GM06990 (cell line): ENCODE measurements at places on chromosomes 5 and 9.

DNA sequence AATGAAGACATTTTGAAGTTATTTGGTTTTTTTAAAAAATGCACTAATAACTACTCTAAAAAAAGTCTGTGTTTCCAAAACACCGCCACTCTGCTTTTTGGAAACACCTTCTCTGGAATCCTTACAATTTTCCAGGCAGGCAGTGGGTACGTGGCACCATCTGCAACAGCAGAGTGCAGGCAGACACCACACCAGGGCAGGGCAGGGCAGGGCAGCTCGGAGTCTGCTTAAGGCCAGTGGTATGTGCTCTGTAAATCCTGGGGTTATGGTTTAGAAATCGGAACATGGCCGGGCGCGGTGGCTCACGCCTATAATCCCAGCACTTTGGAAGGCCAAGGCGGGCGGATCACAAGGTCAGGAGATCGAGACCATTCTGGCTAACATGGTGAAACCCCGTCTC is 97.6 kb downstream of the TLE1 start:
- no peak for DNase-seq

- no peak for DNase-seq
Observed at GRCh38 chr9:114344692-114345091, 15.0 kb downstream of the ORM2 start.

- DNase-seq, result no peak
Observed at GRCh38 chr9:10686943-10687342, 74.1 kb upstream of the PTPRD start.

DNA sequence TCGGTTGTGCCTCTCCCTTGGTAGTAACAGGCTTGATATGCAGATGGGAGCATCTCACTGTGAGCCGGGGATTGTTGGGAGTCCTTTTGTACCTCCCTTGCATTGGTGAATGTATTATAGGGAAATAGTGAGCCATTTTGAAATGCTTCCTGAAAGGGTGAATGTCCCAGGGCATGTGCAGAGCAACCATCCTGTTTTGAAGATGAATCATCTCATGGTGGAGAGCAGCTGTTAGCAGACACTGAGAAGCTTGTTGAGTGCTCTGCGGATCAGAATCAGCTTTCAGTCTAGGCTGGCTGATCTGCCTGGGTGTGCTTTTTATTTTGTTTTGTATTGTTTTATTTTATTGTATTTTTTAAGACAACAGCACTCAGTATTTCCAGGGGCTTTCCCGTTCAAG is 29.7 kb downstream of the SLC36A1 start:
- DNase-seq, result no peak

DNA sequence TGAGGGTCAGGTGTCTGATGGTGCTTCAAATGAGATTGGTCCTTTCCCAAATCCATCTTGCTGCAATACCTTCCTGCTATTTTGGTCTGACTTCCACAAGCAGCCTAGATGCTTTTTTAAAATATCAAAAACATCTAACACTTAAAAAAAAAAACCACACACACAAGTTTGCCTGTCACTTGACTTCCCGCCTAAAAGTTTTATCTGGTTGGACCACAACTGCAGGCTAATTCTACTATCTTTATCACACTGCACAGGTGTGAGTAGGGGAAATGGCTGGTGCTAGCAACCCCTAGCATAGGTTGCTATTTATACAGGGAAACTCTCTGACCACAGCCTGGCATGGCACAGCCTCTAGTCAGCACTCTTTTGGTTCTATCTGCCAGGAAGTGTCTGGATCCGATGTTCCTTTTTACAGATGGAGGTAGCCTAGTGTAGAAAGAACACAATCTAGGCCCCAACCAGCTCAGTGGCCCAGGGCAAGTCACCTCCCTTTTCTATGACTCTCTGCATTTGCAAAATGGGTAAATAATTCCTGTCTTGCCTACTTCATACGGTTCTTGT is at the start of gene HEMGN:
Gene HEMGN, minus strand, starts transcription at position 92 of the 564 bp plus-strand sequence. Its CDS starts 36 bp downstream, at position 56.
- no peak for DNase-seq

GRCh38 chr5:35538198-35538931 is 79.3 kb upstream of the SPEF2 start:
- no peak for DNase-seq

DNA sequence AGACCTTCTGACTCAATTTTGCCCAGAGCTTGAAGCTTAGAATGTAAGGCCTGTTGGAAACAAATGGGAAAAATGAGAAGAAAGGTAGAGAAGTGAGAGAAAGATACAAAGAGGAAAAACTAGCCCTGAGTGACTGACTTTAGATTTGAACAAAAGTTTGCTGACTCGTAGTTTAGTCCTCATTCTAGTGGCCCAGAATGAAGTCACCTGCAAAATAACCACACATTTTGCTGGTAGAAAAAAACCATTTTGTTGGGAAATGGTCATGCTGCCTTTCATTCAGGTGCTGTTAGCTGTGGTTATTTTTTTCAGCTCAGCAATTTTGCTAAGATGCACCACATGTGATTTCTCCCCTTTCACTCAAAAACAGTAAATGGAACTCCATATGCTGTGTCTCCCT is 98.9 kb downstream of the MRPS27 start:
- no peak for DNase-seq

DNA sequence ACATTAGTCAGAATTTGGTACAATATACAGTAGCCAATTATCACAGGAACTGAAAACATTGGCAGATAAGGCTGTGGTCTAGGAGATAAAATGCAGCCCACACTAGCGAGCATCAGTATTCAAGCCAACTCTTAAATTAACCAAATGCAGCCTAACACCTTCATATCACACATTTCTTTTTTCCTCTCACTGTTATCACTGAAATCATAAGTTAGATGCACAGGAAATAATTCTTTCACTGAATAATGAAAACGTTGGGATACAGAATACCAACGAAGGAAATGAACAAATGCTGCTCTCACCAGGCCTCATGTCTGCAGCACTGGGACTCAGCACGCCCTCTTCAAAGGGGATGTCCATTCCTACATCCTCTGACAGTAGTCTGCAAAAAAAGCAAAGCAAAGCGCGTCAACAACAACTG is 109.1 kb upstream of the PCA3 start:
- no peak for DNase-seq

- DNase-seq, result no peak
Observed at GRCh38 chr9:7186175-7186574, 428.4 kb downstream of the KDM4C start.

DNA sequence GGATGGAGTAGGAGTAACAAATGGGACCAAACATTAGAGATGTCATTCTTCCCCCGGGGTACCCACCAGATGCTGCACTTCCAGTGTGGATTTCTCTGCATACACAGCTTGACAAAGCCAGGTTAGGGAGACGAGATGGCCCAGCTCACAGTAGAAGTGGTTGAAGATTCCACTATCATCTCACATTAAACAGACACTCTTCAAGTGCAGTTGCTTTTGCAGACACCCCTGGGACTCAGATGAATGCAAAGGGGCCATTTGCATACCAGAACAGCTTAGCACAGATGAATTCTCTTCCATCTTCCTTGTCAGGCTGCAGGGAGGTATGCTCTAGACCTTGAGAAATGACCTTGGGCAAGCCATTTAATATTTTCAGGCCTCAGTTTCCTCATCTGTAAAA is 12.6 kb upstream of the C5orf58 start:
- no peak for DNase-seq

GRCh38 chr5:4662756-4663155 is 477.4 kb upstream of the ADAMTS16 start:
- DNase-seq, result no peak

- DNase-seq, result peak; percentile 86
Observed at GRCh38 chr5:1502046-1502736, 21.6 kb downstream of the LPCAT1 start.

DNA sequence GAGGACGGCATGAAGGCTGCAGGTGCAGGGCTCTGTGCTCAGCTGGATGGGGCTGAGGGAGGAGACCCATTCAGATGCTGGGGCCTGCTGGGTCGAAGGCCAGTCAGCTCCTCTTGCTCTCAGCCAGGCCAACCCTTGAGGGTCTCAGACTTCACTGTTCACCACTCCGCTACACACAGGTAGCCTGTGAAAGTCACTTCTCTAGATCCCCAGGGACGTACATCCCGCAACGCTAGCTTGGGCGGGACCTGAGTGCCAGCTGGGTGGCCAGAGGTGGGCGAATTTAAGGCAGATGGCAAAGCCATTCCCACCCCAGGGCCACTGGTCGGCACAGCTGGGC is 42.2 kb upstream of the FCN1 start:
- no peak for DNase-seq

DNA sequence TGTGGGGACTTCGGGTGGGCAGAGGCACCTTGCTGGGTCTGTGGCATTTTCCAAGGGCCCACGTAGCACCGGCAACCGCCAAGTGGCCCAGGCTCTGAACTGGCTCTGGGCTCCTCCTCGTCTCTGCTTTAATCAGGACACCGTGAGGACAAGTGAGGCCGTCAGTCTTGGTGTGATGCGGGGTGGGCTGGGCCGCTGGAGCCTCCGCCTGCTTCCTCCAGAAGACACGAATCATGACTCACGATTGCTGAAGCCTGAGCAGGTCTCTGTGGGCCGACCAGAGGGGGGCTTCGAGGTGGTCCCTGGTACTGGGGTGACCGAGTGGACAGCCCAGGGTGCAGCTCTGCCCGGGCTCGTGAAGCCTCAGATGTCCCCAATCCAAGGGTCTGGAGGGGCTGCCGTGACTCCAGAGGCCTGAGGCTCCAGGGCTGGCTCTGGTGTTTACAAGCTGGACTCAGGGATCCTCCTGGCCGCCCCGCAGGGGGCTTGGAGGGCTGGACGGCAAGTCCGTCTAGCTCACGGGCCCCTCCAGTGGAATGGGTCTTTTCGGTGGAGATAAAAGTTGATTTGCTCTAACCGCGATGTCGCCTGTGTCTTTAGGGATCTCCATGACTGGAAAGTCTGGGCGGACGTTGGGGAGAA is 5.8 kb downstream of the DPP7 start:
- no peak for DNase-seq

DNA sequence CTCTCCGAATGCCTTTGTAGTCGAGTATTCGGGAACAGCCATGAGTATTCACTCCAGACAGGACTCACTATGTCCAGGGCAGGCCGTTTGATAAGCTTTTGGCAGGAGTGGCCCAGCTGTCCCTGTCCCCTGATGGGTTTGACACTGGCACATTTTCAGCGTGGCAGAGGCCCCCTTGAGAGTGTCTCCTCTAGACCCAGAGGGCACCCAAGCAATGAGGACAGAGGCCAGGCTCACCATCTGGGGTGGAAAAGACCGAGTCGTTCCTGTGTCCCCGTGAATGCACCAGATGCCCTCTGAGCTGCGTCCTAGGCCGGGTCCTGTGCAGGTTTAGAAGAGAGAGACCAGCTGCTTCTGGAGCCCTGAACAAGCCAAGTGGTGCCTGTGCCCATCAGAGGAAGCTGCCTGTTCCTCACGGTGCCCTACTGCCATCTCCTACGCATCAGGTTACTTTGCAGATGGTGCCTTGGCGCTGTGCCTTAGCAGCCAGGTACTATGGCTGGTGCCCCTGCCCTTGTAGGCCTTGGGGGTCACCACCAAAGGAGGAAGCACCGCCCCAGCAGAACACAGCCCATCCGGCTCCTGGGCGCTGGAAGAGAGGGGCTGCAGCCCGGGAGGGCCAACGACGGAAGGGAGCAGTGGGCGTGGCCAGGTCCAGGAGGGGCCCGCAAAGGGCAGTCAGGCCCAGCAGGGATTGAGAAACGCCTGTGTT is 42.4 kb downstream of the LRSAM1 start:
- DNase-seq, result no peak

GRCh38 chr5:133746834-133747233 is 134.5 kb upstream of the FSTL4 start:
- no peak for DNase-seq

DNA sequence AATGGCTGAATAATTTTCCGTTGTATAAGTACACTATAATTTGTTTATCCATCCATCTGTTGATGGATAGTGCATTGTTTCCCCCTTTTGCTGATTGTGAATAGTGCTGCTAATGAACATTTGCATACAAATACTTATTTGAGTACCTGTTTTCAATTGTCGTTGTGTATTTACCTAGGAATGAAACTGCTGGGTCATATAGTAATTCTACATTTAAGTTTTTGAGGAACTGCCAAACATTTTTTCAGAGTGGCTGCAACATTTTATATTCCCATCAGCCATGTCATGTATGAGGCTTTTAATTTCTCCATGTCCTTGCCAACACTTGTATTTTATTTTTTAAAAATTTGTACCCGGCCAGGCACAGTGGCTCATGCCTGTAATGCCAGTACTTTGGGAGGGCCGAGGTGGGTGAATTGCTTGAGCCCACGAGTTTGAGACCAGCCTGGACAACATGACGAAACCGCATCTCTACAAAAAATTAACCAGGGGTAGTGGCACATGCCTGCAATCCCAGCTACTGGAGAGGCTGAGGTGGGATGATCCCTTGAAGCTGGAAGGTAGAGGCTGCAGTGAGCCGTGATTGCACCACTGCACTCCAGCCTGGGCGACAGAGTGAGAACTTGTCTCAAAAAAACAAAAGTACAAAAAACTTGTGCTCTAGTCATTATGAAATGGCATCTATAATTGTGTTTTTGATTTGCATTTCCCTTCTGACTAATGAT is 2.2 kb upstream of the ANXA6 start:
- DNase-seq, result peak; percentile 51

DNA sequence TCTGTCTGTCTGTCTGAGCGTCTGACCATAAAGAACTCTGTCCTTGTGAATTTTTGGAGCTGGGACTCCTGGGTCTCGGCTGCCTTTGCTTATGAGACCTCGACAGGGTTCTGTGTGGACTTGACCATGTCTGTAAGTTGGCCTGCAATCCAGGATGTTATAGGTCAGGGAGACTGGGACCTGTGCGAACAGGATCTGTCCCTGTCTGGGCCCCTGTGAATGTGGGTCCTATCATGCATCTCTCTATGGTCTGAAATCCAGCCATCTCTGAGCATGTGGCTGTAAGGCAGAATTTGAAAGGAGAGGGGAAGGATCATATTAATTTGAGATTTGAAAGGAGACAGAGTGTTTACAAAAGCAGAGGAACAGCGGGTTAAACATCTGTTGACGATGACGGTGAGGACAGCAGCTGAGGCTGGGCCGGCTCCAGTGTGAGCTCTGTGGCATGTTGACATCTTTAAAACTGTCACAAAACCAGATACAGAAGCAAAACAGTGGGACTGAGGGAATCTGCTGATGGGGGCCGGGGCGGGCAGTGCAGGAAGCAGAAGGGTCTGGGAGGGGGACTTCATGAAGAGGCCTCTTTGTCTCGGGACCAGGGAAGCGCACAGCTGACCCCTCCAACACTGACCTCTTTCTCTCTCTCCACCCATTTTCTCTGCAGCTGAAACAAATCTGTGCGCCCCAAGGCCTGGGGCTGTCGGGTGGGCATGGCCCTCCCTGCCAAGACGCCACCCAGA is 19.1 kb upstream of the MVB12B start:
- DNase-seq, result no peak

- no peak for DNase-seq
Observed at GRCh38 chr5:153979028-153979783, 59.5 kb downstream of the FAM114A2 start.
